Skeletal muscle tissue (tissue), 5 donors: ENCODE measurements at places on chromosomes 2 and 18. TPM values are rescaled to one million over a fixed set of nuclear protein-coding genes. Genes with fewer than 3 reads are reported as not detected.

Gene RGPD3
- total RNA-seq: 0.52 TPM

Gene TUBB8B
- not detected for total RNA-seq

Gene LTBP1
- 78.8 TPM for total RNA-seq

Gene ENOSF1
- total RNA-seq: 14.1 TPM

Gene SCG2
- not detected for total RNA-seq

Gene SLC19A3
- 4.2 TPM for total RNA-seq

Gene SLC23A3
- total RNA-seq: 0.52 TPM

Gene TRABD2A
- 1.0 TPM for total RNA-seq

Gene WBP1
- 27.1 TPM for total RNA-seq

Gene FOXI3
- total RNA-seq: not detected

Gene RSAD2
- total RNA-seq: 6.8 TPM

Gene SYT4
- total RNA-seq: not detected

Gene IL1R1
- total RNA-seq: 6.3 TPM

Gene IKZF2
- 4.2 TPM for total RNA-seq

Gene CRYBA2
- not detected for total RNA-seq

Gene G6PC2
- 1.0 TPM for total RNA-seq

Gene ABCB11
- total RNA-seq: not detected

Gene GRHL1
- total RNA-seq: under 0.01 TPM

Gene AKAIN1
- total RNA-seq: not detected

Gene CXCR1
- total RNA-seq: 0.52 TPM

Gene CHRND
- 32.9 TPM for total RNA-seq

Gene OTOS
- not detected for total RNA-seq

Gene MAB21L4
- not detected for total RNA-seq

Gene ATOH8
- total RNA-seq: 8.4 TPM

Gene BOD1L2
- not detected for total RNA-seq
